Cortex of kidney (tissue), 1 donor: ENCODE measurements at places on chromosomes 2 and 18.

DNA sequence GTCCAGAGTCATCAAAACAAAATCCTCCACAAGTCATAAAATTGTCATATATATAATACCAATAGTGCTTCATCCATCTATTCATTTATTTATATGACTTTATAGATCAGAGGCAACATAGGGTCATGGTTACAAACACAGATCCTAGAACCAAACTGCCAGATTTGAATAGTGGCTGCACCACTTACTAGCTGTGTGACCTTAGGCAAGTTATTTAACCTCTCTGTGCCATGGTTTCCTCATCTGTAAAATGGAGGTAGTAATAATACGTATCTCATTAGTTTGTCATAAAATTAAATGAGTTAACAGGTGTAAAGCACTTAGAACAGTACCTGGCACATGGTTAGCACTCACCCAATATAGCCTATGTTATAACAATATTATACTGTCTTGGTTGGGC is 58.9 kb upstream of the BZW1 start:
- DNase-seq, result no peak

DNA sequence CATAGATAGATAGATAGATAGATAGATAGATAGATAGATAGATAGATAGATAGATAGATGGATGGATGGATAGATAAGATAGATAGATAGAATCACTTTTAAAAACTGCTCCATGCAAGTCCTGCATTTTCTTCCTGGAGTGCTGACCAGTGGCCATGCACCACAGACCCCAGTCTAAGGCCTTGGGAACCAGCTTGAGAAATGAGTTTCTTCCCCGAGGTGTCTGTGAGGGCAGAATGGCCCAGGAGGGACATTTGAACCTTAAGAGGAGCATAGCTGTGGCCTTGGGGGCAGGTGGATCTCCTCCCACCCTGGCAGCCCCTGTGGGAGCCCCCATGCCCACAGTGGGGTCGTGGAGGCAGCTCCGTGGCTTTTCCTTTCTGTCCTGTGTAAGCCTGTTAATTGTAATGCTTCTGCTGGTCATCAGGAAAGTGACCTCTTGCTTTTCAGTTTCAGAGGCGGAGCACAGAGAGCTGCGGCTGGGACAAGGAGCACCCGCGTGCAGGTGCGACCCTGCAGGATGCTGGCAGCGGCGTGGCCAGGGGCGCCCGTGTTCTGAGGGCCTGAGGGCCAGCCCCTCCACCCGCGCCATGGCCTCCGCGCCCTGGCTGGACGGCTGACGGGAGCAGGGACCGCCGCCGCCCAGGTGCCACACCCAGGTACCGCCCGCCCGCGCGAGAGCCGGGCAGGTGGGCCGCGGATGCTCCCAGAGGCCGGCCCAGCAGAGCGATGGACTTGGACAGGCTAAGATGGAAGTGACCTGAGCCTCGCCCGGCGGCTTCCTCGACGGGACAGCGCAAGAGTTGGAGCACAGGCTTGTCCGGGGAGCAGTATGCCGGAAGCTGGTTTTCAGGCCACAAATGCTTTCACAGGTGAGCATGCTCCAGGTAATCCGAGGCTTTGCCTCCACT is 168.6 kb downstream of the LDLRAD4 start:
- no peak for DNase-seq

DNA sequence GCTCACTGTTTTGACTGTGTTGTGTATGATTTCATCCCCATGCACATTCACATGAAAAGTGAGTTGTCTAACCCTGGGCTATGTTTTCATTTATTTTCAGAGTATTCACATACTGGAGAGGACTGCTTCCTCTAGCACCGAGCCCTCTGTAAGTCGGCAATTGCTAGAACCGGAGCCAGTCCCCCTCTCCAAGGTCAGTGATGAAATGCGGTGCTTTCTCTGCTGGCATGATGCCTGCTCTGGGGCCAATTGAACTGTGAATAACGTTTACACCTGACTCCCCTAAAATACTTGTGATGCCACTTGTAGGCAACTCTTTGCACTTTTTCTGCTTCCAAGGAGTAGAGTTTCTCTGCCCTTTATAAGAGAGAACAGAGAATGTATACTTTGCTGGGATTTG is 126.9 kb downstream of the PRKRA start:
- no peak for DNase-seq

- DNase-seq, result no peak
Observed at GRCh38 chr2:9592699-9593098, 37.1 kb upstream of the ADAM17 start.

DNA sequence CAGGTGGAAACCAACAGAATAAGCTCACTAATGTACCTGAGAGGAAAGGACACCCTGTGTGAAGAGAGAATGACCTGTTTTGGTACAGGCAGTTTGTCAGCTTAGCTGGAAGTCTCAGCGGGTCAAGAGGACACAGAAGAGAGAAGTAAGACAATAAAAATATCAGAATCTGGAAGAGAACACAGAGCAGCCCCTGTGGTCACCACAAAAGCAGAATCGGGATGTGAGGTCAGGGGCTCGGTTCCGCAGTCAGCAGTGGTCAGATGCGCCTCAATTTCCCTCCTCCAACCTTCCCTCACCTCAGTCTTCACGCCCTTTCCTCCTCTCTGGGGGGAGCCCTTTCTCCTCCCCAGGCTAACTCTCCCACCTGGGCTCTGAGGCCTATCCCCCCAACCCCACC is 122.9 kb downstream of the AFF3 start:
- DNase-seq, result no peak

DNA sequence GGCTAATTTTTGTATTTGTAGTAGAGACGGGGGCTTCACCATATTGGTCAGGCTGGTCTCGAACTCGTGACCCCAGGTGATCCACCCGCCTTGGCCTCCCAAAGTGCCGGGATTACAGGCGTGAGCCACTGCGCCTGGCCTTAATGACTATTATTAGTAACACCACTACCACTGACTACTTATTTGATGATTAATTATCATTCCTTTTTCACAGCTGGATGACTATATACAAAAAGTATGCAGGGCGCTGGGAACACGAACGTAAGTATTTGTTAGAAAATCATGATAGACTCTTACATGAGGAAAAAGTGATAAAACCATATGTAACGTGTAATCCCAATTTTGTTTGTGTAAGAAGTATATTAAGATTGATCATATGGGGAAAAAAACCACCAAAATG is 21.6 kb downstream of the DARS1 start:
- no peak for DNase-seq

DNA sequence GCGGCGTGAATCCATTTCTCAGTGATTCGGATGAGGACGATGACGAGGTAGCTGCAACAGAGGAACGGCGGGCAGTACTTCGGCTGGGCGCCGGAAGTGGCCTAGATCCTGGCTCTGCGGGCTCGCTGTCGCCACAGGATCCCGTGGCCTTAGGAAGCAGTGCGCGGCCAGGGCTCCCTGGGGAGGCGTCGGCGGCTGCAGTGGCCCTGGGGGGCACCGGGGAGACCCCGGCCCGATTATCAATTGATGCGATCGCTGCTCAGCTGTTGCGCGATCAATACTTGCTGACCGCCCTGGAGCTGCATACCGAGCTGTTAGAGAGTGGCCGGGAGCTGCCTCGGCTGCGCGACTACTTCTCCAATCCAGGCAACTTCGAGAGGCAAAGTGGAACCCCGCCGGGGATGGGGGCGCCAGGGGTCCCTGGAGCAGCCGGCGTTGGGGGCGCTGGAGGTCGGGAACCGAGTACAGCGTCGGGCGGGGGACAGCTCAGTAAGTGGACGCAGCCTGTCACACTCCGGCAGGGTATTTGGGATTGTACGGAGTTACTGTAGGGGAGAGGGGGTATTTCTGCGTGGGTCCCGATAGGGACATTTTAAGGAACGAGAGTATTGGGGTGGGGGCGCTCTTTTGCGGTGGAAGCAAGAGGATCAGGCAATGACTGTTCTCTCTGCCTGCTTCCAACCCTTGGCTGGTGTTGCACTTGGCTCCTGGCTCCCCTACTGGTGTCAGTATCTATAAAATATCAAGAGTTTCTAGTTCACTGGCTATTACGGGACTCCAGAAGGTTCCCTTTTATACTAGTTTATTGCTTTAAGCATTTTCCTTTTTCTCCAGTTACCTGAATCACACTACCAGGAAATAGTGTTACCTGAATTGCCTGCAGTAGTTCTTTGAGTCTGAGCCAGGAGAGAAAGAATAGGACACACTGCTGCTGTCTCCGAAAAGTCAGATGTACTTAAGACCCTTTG is 772 bp downstream of the RELCH start:
- no peak for DNase-seq

GRCh38 chr18:2853926-2854664 is 7.3 kb downstream of the EMILIN2 start:
- no peak for DNase-seq

GRCh38 chr2:45713591-45713990 is 62.1 kb downstream of the PRKCE start:
- no peak for DNase-seq

- DNase-seq, result no peak
Observed at GRCh38 chr2:201928363-201928762, 105.3 kb upstream of the FZD7 start.

DNA sequence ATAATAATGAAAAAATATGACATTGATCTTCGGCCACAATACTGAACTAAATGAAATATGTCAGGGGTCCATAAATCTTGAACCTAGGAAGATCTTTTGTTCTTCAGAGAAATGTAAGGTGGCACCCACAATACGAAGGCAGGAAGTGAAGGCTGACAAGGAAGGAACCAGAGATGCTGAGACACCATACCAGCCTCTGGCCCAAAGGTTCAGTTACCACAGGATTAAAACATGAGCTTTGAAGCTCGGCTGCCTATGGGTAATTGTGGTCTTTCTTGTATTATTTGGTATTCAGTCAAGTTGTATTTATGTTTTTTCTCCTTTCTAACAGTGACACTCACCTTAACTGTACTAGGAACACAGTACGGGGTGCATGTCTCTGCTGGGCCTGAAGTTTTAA is 448.8 kb upstream of the SETBP1 start:
- DNase-seq, result no peak

GRCh38 chr2:171160956-171161740 is 455 bp upstream of the TLK1 start:
- DNase-seq, result no peak

DNA sequence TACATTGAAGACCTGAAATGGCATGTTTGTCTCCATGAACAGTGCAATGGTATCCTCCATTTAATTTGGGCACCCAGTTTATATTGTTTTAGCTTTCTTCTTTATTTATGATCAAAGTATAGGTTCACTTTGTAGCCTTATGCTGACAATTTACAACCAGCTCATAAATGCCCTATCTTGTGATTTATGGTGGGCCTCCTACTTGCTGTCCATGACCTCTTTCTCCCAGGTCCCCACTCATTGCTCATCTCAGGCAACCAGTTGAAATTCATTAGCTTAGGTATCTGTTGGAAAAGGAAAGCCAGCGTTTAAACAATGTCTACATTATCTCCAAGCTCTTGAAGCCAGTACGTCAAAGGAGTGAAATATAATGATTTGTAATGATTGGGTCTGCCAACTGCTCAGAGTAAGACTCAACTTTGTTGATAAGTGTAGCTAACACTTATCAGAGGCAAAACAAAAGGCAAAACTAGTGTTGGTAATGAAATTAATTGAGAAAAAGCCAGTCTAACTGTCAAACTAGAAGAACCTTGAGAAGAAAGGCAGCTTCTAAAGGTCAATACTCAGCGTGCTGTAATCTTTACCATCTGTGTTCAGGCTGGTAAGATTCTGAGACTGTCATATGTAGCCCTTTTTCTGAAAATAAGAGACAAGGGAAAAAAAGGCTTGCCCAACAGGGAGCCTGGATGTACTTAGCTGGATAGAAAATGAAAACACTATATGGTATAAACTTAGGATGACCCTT is 695.9 kb downstream of the EPHA4 start:
- DNase-seq, result no peak

DNA sequence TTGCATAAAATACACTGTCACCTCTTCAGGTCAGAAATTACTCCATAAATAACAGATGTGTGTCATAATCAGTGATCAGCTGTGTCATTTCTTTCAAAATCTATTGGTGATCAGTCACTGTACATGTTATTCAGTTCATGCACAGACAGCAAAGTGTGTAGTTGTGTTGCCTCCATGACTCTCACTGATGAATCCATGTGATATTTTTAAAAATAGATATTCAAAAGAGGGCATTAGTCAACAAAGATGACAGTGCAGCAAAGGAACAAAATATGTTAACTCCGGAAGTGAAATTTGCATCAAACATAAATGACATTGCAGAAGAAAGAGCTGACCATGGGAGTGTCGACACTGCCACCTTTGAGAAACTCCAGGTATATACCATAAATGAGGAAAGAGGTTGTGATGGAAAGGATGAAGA is 17.1 kb upstream of the MCM6 start:
- DNase-seq, result no peak

- DNase-seq, result no peak
Observed at GRCh38 chr2:38599706-38600105, 3.0 kb downstream of the HNRNPLL start.

GRCh38 chr2:61710711-61711110 is 143.1 kb downstream of the FAM161A start:
- DNase-seq, result no peak

DNA sequence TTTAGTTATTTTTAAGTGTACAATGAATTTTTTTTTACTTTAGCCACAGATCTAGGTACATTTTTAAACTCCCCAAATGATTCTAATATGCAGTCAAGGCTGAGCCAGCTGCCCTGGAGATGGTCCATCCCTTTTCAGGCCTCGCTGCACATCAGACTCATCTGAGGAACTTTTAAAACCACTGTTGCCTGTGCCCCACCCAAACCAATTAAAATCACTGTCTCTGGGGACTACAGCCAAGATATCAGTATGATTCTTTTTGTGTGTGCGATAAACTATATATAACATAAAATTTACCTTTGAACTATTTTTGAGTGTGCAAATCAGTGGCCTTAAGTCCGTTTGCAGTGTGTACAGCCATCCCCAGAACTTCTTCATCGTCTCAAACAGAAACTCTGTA is 9.1 kb upstream of the MALT1 start:
- DNase-seq, result no peak

DNA sequence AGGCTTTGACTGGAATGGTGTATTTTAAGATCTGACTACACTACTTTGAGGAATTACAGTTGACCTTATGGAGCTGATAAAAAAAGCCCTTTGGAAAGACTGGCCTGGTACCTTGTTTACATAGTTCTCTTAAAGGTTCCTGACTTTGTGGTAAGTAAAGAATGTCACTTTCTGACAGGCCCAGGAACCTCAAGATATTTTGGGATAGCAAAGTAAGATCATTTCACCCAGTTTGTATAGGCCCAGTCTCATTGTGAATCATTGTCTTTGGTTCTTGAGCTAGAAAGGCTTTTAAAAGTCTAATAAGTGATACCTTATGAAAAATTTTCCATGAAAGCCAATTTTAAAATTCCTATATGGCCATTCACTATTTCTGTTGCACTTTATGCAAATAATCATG is 316.3 kb upstream of the LRRTM4 start:
- no peak for DNase-seq

GRCh38 chr18:12086249-12086648 is 7.4 kb upstream of the ANKRD62 start:
- no peak for DNase-seq

GRCh38 chr2:32960647-32961403 is 14.1 kb downstream of the LTBP1 start:
- DNase-seq, result no peak

- DNase-seq, result no peak
Observed at GRCh38 chr18:53757328-53757727, 467.1 kb downstream of the MBD2 start.

GRCh38 chr2:32947484-32948143 is 861 bp downstream of the LTBP1 start:
- no peak for DNase-seq
